Ovary (tissue), 10 donors: ENCODE measurements at places on chromosomes 5 and 9. TPM values are rescaled to one million over a fixed set of nuclear protein-coding genes. Genes with fewer than 3 reads are reported as not detected.

ABITRAM gene
- 7.7 TPM for total RNA-seq

SAXO1 gene
- total RNA-seq = not detected

OBP2B gene
- total RNA-seq = not detected

DBH gene
- not detected for total RNA-seq

IL4 gene
- not detected for total RNA-seq

PCDHGA1 gene
- total RNA-seq = 0.80 TPM

UNC13B gene
- 16.6 TPM for total RNA-seq

HSPB3 gene
- not detected for total RNA-seq

DNA sequence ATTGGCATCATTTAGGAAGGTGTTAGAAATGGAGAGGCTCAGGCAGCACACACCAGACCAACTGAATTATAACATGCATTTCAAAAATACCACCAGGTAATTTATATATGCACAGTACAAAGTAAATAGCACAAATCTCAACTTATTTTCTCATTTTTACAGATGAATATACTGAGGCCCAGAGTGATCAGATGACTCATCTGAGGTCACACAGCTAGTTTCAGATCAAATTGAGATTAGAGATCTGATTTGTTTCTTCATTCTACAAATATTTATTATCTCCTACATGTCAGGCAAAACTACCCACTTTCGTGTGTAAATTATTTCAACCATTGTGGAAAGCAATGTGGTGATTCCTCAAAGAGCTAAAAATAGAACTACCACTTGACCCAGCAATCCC lies 507.1 kb downstream of the TLE4 start:
- no peak for DNase-seq
- H3K4me1 ChIP-seq = no peaks in the 10 kb centered on the region
- no peaks in the 10 kb centered on the region for H3K27me3 ChIP-seq
- H3K27ac ChIP-seq = no peak overlapping the region

DNA sequence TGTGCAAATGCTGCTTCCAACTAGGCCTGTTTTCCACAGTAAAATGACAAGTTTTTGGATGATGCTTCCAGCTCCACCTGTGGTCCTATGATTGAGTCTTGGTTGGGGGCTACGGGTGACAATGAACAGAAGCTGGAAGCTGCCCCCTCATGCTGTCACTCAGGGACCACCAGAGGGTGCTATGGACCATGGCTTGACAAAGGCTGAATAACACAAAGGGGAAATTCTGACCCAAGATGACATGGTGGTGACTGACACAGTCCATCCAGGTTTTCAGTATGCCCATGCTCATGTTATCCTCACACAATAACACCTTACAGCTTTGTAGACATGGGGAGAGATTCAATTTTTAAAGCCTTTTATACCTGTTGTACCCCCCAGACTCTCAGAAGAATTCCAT lies 23.9 kb upstream of the SAP30L start:
- no peak overlapping the region for H3K27ac ChIP-seq
- H3K4me1 ChIP-seq = no peaks in the 10 kb centered on the region
- DNase-seq = no peak
- no peaks in the 10 kb centered on the region for H3K36me3 ChIP-seq

DNA sequence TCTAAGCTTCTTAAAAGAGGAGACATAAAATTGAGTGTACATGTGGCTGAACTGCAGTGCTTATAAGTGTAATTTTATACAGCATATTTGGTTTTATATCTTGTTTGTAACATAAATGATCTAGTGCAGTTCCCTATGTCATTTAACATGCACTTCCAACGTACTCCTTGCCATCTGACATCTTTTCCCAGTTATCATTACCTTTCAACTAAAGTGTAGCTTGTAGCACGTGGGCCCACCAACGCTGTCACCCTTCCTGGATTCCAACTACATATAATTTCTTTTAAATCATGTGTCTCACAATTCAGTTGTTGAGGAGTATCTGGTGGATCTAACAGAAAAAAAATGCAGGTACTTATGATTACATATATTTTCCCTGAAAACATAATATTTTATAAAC lies 50.1 kb downstream of the LIFR start:
- H3K4me1 ChIP-seq = no peaks in the 10 kb centered on the region
- H3K4me3 ChIP-seq = no peak overlapping the region
- DNase-seq = no peak
- H3K27ac ChIP-seq = no peak overlapping the region
- H3K36me3 ChIP-seq = no peaks in the 10 kb centered on the region

DNA sequence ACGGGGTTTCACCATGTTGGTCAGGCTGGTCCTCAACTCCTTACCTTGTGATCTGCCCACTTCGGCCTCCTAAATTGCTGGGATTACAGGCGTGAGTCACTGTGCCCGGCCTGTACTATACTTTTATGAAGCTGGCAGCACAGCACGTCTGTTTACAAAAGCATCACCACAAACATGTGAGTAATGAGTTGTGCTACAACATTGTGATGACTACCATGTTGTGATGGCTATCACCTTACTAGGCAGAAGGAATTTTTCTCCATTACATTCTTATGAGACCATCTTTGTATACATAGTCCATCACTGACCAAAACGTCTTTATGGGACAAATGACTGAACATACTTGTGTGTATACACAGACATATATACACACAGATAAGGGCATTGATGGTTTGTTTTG lies 1019.0 kb downstream of the CDH18 start:
- no peak for DNase-seq
- no peak overlapping the region for H3K4me3 ChIP-seq
- no peaks in the 10 kb centered on the region for H3K27me3 ChIP-seq
- no peaks in the 10 kb centered on the region for H3K36me3 ChIP-seq

DNA sequence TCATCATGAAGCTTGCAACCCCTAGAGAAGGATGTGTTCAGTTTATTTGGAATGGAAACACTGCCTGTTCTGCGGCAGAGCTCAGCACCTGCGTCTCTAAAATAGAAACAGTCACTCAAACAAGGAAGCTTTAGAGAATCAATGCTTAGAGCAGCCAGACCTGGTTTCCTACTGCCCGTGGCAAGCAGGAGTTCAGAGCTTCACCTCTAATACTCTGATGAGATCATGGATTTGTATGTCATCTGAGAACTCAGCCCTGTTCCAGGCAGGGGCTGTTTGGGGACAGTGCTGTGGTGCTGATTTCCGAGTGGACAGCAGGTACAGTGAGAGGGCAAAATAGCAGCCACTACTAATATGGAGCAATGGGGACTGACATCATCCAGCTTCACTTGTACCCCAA lies 236.0 kb upstream of the IRX1 start:
- H3K36me3 ChIP-seq = no peaks in the 10 kb centered on the region
- DNase-seq = no peak
- H3K4me3 ChIP-seq = no peak overlapping the region
- no peaks in the 10 kb centered on the region for H3K27me3 ChIP-seq
- H3K27ac ChIP-seq = no peak overlapping the region

DNA sequence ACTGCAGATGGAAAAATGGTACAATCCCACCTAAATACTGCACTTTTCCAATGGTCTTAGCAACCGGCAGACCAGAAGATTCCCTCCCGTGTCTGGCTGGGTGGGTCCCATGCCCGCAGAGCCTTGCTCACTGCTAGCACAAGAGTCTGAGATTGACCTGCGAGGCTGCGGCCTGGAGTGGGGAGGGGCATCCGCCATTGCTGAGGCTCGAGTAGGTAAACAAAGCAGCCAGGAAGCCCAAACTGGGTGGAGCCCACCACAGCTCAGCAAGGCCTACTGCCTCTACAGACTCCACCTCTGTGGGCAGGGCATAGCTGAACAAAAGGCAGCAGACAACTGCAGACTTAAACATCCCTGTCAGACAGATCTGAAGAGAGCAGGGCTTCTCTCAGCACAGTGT lies 221.6 kb upstream of the CTNND2 start:
- DNase-seq = no peak
- H3K36me3 ChIP-seq = no peaks in the 10 kb centered on the region
- H3K27me3 ChIP-seq = no peaks in the 10 kb centered on the region
- H3K4me1 ChIP-seq = no peaks in the 10 kb centered on the region
- no peak overlapping the region for H3K4me3 ChIP-seq

DNA sequence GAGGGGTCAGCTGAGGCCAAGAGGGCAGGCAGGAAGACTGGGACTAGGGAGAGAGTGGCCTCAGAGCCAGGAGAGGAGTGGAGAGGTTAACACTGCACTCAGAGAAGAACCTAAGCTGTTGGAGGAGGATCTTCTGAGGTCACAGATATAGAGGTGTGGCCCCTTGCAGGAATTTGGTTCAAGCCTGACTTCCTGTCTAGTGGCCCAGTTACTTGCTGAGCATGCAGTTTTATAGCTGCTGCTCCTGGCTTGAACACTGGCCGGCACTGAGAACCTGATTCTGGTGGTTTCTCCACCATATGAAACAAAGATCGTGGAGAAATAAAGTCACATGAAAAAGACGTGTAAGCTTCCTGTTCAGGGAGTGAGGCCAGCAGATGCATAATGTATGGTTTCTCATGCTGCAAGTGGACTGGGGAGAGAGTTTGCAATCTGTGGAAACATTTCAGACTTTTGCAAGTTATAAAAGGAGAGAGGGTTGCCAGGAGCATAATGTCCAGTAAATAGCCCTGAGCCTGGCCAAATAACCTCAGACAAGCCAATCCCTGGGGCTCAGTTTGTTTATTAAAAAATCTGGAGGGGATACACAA lies 82.6 kb downstream of the GALNT10 start:
- H3K36me3 ChIP-seq = no peaks in the 10 kb centered on the region
- no peak overlapping the region for H3K4me3 ChIP-seq
- DNase-seq = peak; percentile 54

DNA sequence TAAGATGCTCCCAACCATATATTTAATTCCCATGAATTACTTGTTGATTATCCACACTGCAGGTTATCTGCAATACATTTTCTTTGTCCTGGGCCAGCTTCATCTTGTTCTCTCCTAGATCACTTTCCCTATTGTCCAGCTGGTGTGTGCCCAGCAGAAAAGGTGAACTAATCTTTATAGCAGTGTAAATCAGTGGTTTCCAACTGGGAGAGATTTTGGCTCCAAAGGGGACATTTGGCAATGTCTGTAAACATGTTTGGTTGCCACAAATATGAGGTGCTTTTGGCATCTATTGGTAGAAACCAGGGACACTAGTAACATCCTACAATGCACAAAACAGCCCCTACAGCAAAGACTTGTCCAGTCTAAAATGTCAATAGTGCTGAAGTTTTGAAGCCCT lies 20.1 kb upstream of the ERBIN start:
- no peaks in the 10 kb centered on the region for H3K27me3 ChIP-seq
- H3K4me1 ChIP-seq = no peaks in the 10 kb centered on the region
- H3K4me3 ChIP-seq = no peak overlapping the region
- DNase-seq = no peak
- no peak overlapping the region for H3K27ac ChIP-seq
- H3K36me3 ChIP-seq = no peaks in the 10 kb centered on the region

GRCh38 chr5:21140987-21141386 lies 1153.0 kb upstream of the CDH18 start:
- H3K27me3 ChIP-seq = no peaks in the 10 kb centered on the region
- no peaks in the 10 kb centered on the region for H3K4me1 ChIP-seq
- no peak for DNase-seq
- H3K36me3 ChIP-seq = no peaks in the 10 kb centered on the region

DNA sequence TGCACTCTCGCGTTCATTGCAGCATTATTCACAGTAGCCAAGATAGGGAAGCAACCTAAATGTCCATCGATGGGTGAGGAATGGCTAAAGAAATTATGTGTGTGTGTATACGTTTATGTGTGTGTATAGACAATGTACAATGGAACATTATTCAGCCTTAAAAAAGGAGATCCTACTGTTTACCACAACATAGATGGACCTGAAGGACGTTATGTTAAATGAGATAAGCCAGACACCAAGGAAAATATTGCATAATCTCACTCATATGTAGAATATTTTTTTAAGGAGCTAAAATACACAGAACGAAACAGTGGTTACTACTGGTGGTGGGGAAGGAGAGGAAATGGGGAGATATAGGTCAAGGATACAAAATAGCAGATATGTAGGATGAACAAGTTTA lies 2.4 kb downstream of the KIF2A start:
- H3K36me3 ChIP-seq = no peaks in the 10 kb centered on the region
- no peaks in the 10 kb centered on the region for H3K27me3 ChIP-seq
- peaks cover 1% of the 10 kb centered on the region for H3K4me1 ChIP-seq
- H3K4me3 ChIP-seq = no peak overlapping the region
- no peak overlapping the region for H3K27ac ChIP-seq

DNA sequence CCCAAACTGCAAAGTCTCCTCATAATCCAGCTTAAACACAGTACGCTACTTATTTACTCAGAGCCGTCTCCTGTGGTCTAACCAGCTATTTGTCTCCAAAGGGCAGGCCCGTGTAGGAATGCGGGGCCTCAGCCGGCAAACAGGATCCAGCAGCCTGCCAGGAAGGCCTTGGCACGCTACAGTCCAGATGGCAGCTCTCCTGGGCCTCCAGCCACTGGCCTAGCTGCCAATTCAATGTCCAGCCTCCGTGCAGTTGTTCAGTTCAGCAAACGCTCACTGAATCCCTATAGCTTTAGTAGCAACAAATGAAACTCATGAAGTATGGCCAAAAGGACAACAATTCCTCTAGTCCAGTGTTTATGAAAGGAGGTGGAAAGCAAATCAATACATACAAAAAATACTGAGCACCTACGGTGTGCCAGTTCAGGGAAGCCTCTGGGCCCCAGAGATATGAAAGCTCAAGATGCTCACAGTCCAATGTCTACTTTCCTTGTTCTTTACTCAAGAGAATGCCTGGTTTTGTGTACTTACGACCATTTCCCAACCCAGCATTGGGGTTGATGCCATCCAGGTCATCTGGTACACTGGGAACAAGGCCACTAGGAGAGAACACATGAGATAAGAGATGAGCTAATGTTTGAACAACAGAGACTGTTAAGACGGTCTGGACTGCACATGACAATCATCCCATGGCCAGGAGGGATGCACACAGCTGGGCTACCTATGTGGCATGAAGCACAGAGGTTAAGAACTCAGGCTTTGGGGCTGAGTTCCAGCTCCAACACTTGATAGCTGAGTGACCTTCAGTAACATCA lies 8.3 kb downstream of the CDK5RAP2 start:
- no peak for DNase-seq
- no peaks in the 10 kb centered on the region for H3K36me3 ChIP-seq
- no peak overlapping the region for H3K4me3 ChIP-seq
- no peak overlapping the region for H3K27ac ChIP-seq
- H3K4me1 ChIP-seq = peaks cover 7% of the 10 kb centered on the region

GRCh38 chr9:32442433-32442832 lies 58.0 kb downstream of the ACO1 start:
- H3K27me3 ChIP-seq = no peaks in the 10 kb centered on the region
- no peaks in the 10 kb centered on the region for H3K4me1 ChIP-seq
- H3K36me3 ChIP-seq = no peaks in the 10 kb centered on the region

DNA sequence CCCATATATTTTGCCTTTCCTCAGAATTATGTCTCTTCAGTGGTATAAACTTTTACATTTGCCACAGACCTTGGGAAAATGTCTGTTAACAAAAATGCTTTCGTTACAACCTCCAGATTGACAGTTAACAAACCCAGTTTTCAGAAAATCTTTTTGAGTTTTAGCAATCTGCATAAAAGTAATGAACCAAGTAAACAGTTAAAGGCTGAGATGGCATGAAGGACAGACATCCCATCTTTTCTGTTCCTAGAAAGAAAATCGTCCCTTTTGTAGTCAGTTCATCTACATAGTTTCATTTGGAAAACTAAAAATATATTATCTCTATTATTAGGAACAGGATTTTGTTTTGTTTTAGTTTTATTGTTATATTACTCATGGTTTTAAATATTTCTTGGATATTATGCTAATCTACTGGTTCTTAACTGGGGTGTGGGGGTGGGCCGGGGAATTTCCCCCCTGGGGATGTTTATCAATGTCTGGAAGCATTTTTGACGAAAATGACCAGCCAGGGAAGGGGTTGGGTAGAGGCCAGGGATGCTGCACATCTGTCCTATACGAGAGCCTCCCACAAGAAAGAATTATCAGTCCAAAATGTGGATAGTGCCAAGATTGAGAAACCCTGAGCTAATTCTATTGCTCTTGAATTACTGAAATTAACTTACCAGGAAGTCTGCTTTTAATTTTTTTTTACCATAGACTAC lies 11.9 kb downstream of the FYB1 start:
- H3K4me1 ChIP-seq = no peaks in the 10 kb centered on the region
- DNase-seq = no peak
- no peak overlapping the region for H3K27ac ChIP-seq
- no peaks in the 10 kb centered on the region for H3K27me3 ChIP-seq
